ENCODE measurements at places on chromosomes 1 and 21.

DNA sequence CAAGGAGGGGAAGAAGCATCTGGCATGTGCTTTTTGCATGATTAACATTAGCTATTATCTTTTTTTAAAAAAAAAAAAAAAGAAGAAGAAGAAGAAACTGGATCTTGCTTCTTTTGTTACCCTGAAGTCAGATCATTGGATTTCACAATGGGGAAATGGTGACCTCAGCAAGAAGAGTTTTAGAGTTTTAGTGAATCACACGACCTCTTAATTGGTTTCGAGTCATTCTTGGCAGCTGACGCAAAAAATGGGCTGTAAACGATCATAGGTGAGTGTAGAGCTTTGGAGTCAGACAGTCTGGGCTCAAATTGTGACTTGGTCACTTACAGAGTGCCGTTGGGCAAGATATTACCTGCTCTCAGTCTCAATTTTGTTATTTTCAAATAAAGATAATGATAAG, 33.3 kb upstream of the PGBD5 start:
- no peak for DNase-seq

GRCh38 chr21:42956824-42957630, 17.3 kb upstream of the PKNOX1 start:
- DNase-seq, result no peak

- no peak for DNase-seq
These were observed 3.3 kb downstream of the B3GALT2 start for GRCh38 chr1:193183019-193183627.

GRCh38 chr1:39270368-39270767, 65.9 kb downstream of the MACF1 start:
- DNase-seq, result no peak

GRCh38 chr21:36864974-36865373, 101.5 kb downstream of the HLCS start:
- no peak for DNase-seq

GRCh38 chr1:7922301-7922700, 18.3 kb downstream of the TNFRSF9 start:
- DNase-seq, result no peak

DNA sequence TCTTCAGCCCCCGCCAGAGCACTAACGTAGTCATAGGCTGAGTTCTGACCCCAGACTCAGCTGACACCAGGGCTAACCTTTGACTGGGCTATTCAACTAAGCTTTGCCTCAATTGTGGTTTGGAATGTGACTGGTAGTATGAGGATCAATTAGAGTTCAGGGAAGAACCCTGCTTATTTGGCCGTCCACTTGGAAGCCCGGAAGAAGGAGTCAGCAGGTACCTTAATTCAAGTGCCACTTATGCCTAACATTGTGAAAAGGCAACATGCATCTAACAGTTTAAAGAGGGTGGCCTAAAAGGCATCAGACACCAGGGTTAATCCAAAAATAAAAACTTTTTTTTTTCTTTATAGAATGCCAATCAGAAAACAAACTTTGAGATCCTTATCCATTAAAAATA, 92.3 kb downstream of the BEND5 start:
- DNase-seq, result no peak

DNA sequence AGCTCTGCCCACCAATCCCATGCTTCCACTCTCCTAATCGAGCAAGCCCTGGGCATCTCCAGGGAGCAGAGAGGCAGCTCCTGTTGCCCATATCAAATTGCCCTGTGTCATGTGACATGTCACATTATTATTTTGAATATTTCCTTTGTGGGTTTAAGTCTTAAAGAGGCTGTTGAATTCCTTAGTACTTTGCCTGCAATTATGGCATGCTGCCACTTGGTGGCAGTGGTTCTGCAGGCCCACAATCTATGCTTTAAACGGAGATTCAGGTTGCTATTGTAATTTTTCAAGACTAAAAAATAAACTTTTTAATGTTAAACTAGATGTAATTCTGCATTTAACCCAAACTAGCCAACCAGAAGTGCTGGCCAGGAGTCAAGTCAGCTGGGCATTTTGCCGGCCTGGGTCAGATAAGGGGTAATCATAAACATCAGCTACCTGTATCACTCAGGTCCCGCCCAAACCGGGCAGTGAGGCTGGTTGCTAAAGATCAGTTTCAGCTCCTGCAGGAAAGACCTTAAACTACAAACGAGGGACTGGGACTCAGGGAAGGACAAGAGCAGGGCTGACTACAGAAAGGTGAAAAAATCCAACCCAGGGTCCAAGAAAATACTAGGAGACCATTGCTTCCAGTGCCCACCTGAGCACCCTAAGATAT, 37.3 kb upstream of the ARHGEF16 start:
- no peak for DNase-seq

GRCh38 chr1:14118691-14119485, 418.9 kb downstream of the PRDM2 start:
- DNase-seq, result no peak

DNA sequence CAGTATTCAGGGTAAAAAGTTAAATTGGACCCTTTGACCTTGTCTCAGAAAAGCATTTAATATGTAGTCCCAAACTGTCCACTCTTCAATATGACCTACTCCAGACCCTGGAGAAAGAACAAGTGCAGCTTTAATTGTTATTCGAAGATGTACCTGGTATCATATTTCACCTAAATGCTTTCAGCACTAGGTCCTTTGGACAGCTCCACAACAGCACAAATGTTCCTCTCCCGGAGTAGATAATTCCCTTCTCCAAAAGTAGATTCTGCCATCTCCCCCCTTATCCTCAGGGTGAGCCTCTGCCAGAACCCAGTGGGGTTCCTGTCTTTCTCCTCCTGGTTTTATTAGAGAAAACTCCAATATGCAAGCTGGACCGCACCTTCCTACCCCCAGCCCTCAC, 104.5 kb upstream of the AJAP1 start:
- DNase-seq, result no peak

DNA sequence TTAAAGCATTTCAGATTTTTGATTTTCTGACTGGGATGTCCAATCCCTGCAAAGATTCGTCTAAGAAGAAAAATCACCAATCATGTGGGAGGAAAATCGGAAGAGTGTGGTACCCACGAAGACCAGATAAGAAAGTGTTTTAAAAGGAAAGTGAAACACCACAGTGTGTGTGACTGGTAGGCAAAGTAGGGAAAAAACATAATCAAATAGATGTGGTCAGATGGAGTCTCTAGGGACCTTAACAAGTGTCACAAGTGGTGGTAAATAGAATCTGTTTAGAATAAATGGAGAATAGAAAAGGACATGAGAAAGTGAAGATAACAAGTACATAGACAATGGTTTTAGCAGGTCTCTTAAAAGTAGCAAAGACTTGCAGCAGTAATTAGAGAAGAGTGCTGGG, 154.6 kb downstream of the SLC30A10 start:
- no peak for DNase-seq

GRCh38 chr1:169086603-169087455, 19.7 kb upstream of the ATP1B1 start:
- DNase-seq, result no peak

- DNase-seq, result no peak
These were observed 200.4 kb upstream of the ESRRG start for GRCh38 chr1:216923601-216924000.
